NCI-H2107 (cell line): ENCODE measurements at places on chromosomes 7 and 10.

DNA sequence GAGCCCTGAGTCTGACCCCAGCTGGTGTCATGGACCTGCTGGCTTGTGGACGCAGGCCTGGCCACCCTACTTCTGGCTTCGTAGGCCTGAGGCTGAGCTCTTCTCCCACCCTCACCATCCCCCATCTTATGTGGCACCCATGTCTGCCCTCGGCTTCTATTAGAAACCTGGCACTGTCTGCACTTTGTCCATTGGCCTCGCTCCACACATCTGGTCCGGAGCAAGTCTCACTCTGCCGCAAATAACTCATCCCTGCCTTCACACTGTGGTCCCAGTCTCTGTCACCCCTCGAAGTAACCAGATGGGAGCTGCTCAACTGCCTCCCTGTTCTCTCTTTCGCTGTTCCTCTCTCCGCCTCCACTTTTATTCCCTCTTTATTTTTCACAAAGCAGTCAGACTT lies 78.6 kb downstream of the TRRAP start:
- no peak for DNase-seq

DNA sequence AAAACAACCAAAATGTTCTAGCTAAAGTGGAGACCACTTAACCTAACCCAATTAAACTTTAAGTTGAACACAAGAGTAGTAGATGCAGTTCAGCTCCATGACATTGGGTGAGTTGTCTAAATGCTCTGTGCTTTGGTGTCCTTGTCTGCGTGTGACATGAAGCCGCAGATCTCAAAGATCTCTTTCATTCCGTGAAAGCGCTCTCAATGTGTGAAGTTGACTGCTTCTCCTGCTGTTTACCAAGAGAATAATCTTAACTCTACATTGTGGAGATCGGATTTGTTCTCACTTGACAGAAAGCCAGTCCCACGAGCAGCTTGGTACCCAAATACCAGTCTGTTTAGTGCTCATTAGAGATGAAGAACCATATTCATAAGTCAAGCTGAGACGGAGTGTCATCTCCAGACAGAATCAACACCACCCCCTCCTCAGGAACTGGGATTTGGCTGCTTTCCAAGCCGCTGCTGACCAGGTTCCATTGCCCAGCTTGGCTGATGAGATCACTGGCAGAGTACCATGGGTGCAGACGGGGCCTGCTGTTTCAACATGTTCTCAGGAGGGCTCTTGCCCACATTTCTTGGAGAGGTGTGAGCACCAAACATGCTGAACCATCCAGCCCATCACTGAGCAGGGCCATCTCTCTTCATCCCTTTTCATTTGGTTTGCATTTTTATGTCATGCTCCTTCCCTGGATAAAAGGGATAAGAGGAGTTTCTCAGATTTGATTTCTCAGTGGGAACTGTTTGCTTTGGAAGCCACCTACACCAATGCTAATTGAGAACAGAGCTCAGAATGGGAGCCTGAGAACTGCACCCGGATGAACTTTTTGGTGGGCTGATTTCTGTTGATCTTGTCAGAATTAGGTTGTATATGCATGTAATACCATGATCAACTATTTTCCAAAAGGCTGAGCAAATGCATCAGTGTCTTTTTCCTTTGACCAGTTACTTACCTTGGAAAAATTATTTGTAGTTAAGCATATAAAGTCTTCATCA lies 95.8 kb upstream of the AGBL3 start:
- DNase-seq: no peak

DNA sequence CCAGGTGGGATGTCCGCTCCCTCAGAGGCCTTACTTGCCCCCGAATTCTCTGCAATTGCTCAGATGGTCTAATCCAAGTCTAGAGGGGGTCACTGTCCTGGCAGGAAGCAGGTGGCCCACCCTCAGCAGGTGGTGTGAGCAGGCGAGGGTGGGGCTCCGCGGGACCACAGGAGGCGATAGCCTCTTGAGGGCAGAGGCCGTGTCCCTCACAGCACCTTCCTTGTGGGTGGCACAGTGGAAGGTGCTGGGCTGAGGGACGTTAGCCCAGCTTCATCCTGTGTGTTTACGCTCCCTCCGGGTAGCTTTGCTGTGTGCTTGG lies 38.3 kb upstream of the INPP5A start:
- DNase-seq: no peak

DNA sequence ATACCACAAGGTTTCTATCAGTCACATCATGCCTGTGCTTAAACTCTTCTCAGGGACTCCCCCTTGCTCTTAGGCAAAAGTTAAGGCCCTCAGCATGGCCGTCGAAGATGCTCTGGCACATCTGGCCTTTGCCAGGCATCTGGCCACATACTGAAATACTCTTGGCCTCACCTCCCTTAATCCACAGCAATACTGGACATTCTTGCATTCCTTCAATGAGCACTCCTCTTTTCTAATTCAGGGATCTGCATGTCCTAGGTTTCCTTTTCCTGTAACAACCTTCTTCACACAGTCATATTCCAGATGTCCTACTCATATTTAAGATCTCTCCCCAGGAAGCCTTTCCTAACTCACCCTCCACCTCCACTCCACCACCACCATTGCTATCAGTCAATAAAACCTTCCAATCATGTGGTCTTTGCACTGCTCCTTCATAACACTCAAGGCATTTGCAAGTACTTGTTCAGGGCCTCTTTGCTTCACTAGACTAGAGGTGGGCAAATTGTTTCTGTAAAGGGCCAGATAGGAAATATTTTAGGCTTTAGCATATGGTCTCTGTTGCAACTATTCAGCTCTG lies 216.6 kb downstream of the KCNMA1 start:
- no peak for DNase-seq

GRCh38 chr7:26862834-26863233 lies 1.6 kb downstream of the SKAP2 start:
- no peak for DNase-seq

DNA sequence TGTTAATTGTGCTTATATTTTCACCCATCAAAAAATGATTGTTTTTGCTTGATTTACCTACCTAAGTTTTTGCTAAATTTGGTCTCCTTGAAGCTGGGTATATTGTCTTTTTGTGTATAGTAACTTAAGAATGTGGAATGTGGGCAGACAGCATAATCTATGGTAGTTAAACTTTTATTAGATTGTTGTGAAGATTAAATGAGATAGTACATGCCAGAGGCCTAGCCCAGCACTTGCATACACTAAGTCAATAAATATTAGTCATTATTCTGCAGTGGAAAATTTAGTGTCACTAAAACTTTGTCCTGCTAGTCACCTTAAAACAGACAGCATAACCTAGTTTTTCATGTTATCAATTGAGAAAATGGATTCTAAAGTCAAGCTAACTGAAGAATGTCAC lies 19.3 kb upstream of the RPA3 start:
- DNase-seq: no peak

DNA sequence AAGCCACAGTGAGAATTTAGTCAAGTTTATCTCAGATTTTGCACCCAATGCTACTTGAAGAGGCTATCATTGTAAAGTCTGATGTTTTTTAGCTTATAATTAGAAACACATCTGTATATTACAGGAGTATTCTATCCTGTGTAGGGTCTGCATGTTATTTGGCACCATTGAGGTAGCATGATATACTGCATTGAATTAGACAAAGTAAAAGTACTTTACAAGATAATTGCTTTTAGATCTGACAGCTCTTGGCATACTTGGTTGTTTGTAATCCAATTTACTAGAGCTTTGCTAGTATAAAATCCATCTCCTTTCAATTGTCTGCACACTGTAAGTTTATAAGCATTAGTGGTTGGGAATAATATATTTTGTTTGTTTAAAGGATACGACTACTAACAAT lies 714.3 kb downstream of the ANKRD7 start:
- no peak for DNase-seq

DNA sequence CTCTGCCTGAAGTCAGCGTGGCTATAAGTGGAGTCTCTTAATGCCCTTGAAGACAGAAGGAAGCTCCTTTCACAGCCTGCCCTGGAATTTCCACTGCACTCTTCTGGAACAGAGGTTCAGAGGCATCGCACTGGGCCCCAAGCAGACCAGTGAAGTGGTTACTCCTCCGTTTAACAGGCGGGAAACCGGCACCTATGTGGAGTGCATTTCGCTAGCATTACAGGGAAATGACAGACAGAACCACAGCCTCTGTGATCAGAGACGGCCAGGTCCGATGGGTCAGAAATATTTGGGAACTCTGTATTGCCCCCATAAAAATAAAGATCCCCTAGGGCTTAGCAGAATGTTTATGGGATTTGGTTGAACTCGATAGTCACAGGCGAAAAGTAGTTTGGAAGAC lies 406.9 kb upstream of the PRKCQ start:
- no peak for DNase-seq

DNA sequence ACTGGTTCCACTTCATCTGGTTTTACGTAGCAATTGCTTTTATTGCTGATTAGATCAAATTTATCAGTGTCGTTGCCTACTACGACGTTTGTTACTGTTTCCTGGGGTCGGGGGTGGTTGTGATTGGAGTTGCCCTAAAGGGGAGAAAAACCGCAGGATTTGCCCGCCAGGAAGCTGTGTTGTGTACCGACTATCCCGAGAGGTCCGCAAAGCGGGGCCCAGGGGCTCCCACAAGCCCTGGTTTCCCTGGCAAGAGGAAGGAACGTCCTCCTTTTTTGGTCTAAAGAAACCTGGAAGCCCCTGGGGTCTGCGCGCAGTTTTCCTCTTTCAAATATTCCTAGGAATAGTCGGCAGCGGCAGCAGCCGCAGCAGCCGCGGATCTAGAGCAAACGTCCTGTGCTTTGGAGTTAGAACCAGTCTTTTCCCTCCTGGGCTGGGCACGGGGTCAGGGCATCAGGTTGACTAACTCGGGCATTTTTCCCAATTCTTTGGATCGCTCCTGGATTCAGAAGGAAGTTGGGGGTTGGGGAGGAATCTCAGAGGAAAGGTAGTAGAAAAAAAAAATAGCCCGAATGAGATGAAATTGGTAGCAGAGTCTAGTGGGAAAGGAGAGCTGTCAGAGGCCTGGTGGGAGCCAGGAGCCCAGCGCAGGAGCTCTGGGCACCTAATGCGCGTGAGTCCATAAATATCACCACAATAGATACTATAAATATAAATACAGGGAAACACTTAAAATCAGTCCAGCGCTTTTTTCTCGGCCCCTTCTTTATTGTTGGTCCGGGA lies 4.6 kb downstream of the VAX1 start:
- DNase-seq: no peak

- DNase-seq: no peak
Measured at GRCh38 chr10:27052656-27053055, 47.6 kb downstream of the ANKRD26 start.

DNA sequence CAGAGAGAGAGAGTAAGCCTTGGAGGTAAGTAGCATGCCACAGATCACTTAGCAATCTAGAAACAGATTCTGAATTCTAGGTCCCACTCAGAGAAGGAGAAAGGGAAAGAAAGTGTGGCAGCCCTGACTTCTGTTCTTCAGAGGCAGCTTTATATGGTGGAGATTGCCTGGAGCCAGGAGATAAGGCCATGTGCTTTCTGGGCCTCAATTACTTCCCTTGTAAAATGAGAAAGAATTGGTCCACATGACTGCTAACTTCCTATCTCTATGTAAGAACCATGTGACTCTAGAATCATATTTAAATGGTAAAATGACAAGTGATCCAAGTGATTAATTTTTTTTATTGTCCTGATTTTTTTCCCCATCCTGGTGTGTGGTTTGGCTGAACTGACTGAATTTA lies 64.1 kb downstream of the HHEX start:
- no peak for DNase-seq

- no peak for DNase-seq
Measured at GRCh38 chr7:1210979-1211608, 21.6 kb upstream of the UNCX start.

DNA sequence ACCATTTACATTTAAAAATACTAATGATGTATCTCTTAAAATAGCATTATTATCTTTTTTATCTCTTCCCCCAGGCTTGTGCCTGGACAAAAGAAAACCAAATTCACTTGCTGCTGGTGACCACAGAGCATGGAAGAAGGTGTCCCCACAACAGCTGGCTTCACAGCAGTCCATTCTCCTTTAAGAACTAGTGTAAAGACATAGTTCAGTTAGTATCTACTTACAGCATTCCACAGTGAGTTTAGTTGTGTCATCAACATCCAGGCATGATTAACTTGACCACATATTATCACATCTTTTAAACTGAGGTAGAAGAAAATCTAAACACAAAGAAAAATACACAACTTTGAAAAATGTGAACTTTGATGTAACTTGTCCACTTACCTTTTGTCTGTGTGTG lies 55.0 kb downstream of the LRRC17 start:
- no peak for DNase-seq
